ENCODE measurements at places on chromosomes 4 and X.

DNA sequence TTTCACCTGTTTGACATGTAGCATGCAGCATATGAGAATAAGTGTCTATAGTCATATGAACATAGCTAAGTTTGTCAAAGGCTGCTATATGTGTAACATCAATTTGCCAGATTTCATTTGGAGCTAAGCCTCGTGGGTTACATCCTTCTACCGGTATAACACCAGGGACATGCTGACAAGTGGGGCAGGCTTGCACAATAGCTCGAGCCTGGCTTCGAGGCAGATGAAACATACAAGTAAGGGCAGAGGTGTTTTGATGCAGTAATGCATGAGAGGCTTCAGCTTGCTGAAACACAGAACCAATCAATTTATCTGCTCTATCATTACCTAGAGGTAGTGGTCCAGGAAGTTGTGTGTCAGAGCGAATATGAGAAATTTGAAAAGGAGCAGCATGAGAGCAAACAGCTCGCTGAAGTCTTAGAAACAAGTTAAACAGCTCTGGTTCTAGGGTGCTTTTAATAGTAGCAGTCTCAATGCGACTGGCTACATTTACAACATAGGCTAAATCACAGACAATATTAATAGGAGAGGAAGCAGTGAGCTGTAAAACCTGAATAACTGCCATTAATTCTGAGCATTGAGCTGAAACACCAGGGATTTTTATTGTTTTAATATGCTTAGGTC, 14.9 kb upstream of the UGDH start:
- no peak for DNase-seq

GRCh38 chrX:103376979-103377324, 614 bp downstream of the BEX3 start:
- peak; percentile 23 for DNase-seq

DNA sequence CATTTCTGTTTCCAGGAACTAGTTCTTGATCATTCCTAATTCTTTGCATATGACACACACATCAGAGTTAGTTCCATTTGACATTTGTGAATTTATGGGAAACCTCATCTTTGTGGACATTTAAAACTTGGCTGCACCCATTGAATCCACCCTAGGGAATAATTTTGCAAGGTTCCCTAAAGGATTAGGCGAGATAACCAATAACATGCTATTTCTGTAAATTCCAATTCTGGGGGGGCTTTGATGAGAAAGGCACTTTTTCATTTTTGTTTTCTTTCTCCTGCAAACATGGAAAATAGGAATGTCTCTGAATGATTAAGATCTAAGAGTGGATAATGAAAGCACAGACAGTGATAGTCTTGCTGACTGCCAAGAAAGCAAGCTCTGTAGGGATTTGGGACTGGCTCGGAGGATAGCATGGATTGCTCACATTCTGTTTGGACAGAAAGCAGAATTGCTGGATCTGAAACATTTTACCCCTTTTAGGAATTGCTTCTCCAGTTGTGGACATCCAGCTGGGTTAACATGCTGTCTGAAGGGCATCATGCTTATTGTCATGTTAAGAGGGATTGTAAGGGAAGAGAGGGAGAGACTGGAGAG, 145.1 kb downstream of the NHS start:
- no peak for DNase-seq

DNA sequence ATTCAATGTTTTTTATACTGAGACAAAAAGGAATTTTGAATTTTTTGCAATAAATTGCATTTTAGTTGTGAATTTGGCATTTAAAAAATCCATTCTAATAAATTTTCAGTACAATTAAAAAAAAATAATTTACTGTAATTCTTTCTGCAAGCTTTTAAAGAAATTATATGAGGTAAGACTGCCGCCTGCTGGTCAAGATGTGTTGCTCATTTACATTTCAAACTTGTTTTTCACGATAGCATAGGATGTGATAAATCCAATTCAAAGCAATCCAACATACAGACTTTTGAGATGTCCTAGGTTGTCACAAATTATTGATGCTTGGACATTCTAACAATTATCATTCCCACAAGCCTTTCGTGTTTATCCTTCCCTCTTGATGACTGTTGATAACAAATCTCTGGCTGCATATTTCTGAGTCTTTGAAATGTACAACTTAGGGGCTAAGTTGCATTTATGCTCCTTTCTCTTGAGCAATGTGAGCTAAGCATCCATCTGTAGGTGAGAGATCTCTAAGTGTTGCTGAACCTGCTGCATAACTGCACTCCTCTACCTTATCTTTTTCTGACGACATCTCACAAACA, 21.7 kb upstream of the MFAP3L start:
- DNase-seq = peak; percentile 72

DNA sequence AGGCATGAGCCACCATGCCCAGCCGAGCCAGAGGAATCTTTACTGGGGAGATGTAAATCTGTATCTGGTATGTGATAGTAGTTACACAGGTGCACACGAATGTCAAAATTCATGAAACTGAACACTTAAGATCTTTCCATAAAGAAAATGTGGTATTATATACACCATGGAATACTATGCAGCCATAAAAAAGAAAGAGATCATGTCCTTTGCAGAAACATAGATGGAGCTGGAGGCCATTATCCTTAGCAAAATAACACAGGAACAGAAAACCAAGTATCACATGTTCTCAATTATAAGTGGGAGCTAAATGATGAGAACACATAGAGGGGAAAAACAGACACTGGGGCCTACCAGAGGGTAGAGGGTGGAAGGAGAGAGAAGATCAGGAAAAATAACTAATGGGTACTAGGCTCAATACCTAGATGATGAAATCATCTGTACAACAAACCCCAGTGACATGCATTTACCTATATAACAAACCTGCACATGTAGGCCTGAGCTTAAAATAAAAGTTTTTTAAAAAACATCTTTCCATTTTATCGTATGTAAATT, 7.8 kb downstream of the TMEM156 start:
- DNase-seq = no peak

GRCh38 chr4:85391071-85391470, 83.9 kb upstream of the ARHGAP24 start:
- DNase-seq = no peak

DNA sequence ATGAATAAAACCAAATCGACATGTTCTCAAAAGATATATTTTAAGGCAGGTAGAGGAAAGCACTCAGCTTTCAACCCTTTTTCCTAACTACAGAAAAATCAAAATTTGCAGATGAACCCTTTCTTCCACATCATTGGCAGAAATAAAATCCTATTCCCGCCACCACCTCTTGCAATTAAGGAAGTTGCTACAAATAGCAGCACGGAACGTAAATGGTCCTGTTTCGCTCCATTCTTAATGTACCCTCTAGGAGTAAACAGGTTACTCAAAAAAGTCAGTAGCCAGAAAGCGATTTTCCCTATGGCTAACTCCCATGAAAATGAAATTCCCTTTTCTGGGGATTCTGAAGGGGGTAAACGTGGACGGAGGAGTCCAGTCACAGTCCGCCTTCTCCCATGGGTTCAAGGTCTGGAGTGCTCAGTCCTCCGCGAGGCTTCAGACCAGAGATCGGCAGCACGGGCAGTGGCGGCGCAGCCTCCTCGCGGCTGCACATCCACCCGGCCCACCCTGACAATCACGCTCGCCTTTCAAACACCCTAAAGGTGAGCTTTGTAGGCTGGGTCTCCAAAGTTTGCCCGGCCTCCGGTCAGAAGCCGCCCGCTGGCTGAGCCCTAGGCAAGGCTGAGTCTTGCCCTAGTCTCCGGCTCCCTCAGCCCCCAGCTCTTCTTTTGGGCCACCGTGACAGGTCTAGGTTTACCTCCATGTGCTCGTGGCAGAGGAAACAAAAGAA, 1.8 kb downstream of the ATP11C start:
- peak; percentile 33 for DNase-seq

GRCh38 chr4:120096508-120097297, 30.1 kb upstream of the MAD2L1 start:
- no peak for DNase-seq

DNA sequence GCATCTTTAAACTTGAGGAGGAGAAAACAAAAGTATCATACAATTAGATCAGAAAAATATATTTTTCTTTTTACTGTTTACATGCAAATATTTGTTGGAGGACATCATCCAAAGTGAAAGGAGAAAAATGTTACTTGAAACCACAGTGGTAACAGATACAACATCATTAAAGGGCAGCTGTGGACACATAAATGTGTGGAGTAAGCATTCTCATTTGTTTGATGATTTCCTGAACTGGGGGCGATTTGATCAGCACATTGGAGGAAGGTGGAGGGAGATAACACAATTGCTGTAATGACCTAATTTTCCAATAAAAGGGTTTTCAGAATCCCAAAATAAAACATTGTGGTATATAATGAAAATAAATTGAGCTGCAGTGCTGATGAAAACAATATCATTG, 314.5 kb upstream of the HS3ST1 start:
- no peak for DNase-seq

DNA sequence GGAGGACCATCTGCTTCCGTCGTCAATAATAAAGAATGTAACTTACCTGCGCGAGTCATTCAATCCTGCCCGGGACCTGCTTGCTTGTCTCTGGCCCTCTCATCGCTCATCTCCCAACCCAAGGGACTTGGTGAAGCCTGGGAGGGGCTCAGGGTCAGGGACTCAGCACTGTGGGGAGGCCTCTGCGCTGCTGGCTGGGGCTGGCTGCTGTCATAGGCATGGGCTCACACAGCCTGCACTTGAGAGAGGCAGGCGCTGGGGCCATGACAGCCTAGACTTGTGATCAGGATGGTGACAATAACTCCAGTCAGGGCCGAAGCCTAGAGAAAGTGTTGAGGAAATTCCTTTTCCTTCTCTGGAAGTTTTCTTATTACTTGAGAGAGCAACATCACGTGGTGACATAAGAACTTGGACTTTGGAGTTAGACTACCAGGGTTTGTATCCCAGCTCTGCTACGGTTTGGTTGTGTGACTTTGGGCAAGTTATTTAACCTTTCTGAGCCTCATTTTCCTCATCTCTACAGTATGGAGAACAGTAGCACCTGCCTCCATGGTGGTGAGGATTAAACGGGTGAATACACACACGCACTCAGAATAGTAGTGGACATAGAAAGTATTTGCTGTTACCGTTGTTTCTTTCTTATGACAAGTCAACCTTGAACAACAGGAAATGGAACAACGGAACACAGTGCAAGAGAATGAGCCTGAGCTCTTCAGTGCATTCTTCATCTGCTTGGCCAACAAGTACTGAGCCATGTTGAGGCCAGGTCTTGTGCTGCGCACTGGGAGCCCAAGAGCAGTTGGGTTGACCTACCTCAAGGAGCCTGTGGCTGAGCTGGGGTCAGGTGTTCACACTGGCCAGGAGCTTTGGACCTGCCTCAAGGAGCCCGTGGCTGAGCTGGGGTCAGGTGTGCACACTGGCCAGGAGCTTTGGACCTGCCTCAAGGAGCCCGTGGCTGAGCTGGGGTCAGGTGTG, 60.5 kb downstream of the TBC1D14 start:
- no peak for DNase-seq

DNA sequence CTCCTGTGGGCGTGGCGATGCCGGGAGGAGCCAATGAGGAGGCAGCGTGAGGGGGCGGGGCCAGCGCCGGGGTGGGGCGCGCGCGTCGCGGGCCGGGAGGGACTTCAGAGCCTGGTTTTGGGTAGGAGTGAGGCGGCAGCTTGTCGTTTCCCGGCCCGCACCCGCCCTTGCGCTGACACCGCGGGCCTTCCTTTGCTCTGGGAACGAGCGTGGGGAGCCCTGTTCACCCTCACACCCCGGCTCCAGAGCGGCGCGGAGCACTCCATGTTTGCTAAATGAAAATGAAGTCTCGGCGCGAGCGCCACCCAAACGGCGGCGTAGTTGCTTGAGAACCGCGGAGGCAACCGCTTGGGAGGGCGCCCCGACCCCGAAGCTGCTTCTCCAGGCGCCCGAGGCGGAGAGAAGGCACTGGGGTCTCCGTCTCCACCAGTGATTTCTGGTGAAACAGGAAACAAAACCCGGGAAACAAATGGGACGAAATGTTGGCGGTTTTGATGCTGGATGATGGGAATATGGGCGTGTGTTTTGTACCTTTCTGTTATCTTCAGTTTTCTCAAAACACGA, 497 bp upstream of the GRPEL1 start:
- no peak for DNase-seq

DNA sequence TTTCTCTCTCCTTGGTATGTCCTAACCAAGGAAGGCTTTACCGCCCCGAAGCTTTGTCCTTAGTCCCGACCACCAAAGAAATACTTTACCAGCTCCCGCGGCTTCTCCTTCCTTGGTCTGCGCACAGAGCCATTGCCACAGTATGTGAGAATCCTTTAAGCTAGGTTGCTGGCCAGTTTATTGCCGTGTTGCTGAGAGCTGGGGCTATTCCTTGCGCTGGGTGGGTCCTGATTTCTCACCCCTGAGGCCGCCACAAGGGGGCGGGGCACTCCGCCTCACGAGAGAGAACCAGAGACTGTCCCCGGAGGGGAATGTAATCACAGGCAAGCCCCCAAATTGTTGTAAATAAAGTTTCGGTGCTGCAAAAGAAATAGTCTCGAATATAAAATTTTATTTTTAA, 331.0 kb upstream of the PCDH10 start:
- DNase-seq = no peak

DNA sequence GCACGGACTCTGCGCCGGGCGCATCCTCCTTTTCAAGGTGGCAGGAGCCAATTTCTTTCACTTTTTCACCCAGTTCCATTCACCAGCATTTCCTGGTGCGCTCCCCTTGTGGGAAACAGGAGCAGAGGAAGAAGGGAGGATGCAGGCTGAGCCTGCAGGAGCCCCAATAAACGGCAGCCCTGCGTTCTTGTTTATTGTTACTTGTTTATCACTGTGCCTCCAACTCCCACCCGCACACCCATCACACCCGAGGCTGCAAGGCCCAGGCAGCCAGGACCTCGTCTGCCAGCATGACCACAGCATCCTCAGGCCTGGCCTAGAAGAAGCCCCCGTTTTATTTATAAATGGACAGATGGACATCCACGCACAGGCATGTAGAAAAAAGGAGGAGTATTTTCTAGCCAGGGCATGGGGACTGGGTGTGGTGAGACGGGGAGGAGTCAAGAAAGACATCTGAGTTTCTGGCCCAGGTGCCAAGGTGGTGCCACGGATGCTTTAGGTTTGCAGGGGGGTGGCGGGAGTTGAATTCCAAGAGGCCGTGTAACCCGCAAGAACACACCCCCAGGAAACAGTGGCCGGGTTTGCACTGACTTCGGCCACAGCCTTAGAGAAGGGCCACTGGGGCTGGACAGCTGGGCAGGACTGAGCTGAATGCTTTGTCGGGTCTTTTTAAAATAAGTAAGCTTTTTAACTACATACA, 51.7 kb downstream of the JAKMIP1 start:
- DNase-seq = no peak

GRCh38 chr4:105092768-105093167, 53.9 kb upstream of the TET2 start:
- no peak for DNase-seq

GRCh38 chrX:143081231-143081630, 55.5 kb downstream of the SPANXN4 start:
- no peak for DNase-seq

Measured in activated naive CD4-positive, alpha-beta T cell treated with anti-CD3 and anti-CD28 coated beads, Interleukin-2, amount 10 ng/mL, durations not matched to agents 7 days and 5 days (primary cell).